ENCODE measurements at places on chromosomes 4 and X.
A peak's percentile ranks its signal among the peaks of the same experiment; 100 is the strongest.

GRCh38 chr4:182880387-182881356 is 36.5 kb downstream of the DCTD start:
- DNase-seq = no peak

GRCh38 chrX:7706032-7706431 is 136.9 kb upstream of the VCX start:
- no peak for DNase-seq

GRCh38 chrX:66919280-66919832 is 280.5 kb upstream of the EDA2R start:
- no peak for DNase-seq

DNA sequence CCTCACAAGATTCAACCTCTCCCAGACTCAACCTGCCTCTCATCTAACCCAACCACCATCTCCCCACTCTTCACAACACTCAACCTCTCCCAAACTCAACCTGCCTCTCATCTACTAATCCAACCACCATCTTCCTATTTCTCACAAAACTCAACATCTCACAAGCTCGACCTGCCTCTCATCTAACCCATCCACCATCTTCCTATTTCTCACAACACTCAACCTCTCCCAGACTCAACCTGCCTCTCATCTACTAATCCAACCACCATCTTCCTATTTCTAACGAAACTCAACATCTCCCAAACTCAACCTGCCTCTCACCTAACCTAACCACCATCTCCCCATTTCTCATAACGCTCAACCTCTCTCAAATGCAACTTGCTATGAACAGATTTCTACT is 29.8 kb downstream of the FAT1 start:
- DNase-seq = no peak

GRCh38 chr4:16677001-16677944 is 221.2 kb downstream of the LDB2 start:
- no peak for DNase-seq

GRCh38 chr4:174999407-174999806 is 81.2 kb downstream of the ADAM29 start:
- DNase-seq = no peak

DNA sequence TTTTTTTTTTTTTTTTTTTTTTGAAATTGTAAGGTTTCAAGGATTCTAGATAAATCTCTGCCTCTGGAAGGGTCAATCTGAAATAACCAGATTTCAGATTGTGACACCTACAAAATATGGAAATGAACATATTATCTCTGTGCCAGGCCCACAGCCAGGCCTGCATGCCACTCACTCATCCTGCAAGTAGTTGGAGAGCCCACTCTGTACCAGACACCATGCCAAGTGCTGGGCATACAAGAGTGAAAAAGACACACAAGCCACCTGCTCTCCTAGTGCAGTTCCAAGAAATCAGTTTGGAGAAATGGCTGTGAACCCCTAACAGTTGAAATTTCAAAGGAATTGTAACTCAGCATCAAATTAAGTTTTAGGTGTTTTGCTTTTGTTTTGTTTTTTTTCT is 145.9 kb upstream of the NOCT start:
- no peak for DNase-seq

DNA sequence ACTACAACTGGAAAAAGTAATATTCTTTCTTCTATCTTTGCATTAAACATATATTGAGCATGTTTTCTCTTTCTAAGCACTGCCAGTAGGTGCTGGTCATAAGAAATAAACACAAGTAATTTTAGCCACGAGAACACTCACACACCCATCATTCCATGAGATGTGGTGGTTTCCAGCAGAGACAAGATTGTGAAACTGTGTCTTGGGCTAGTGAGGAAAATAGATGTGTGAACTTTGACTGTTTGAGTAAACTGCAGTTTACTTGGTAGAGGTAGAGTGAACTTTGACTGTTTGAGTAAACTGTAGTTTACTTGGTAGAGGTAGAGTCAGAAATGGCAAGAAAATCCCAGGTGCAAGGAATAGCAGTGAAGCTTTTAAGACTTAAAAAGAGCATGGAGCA is 300.9 kb upstream of the HS3ST1 start:
- no peak for DNase-seq

- no peak for DNase-seq
Observed at GRCh38 chr4:89324671-89325070, 17.1 kb upstream of the GPRIN3 start.

GRCh38 chr4:140326395-140326993 is 47.0 kb upstream of the SCOC start:
- DNase-seq = no peak

DNA sequence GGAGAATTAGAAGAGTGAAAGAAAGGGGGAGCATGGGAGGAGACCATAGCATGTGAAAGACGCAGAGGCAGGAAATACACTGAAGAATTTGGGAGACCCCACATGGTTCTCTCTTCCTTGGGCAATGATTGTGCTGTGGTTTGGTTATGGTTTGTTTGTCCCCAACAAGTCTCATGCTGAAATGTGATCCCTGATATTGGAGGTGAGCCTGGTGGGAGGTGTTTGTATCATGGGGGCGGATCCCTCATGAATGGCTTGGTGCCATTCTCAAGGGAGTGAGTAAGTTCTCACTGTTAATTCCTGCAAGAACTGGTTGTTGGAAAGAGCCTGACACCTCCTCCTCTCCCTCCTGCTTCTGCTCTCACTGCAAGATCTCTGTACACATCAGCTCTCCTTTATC is 78.6 kb upstream of the RAI2 start:
- no peak for DNase-seq

DNA sequence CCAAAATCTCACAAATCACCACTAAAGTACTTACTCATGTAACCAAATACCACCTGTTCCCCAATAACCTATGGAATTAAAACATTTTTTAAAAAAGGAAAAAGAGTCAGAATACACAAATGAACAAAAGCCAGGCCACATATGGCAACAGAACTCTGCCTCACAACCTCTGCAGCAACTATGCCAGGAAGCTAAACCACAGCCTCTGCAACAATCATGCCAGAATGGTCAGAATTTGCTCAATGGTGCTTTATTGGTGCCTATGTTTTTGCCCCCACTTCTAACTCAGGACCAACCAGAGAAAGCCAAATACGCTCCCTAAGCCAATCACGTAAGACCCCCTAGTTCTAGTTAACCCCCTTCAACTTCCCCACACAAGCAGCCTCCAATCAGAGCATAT is 69.6 kb downstream of the HOPX start:
- no peak for DNase-seq

DNA sequence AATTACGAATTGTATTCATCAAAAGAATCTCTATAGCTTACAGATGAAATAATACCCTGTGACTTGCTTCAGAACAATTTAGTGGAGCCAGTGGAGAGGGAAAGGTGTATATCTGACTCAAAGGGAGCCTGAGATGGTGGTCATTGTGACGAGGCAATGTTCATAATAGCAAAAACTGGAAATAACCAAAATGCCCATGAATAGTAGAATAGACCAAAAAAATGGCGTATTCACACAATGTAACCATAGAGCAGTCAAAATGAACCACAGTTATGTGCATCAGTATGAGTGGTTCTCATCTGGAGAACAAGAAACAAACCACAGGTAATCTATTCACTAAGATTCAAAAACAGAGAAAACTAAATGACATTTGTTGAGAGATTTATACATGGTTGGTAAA is 125.3 kb upstream of the CLNK start:
- no peak for DNase-seq

- DNase-seq = peak; percentile 42
Observed at GRCh38 chrX:427812-428725, 41.4 kb upstream of the PPP2R3B start.

- DNase-seq = no peak
Observed at GRCh38 chr4:114527637-114528036, 71.0 kb upstream of the UGT8 start.

- DNase-seq = no peak
Observed at GRCh38 chr4:122842392-122842791, 15.8 kb downstream of the FGF2 start.

DNA sequence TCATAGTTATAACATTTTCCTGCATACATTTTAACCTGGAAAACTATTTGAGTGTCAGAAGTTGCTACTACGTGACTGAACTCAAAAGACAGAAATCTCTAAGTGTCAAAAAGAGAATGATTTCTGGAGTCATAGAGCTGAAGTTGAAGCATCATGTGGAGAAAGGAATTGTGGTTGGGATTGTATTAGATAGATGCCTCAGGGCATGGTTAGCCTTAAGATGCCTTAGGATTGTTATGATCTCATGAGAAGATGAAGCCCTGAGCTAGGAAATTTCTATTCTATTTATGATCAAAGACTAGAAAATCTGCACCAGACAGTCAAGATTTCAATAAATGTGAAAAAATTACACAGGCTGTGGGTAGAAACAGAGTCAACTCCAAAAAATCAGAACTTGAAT is 20.2 kb downstream of the EPGN start:
- DNase-seq = no peak

DNA sequence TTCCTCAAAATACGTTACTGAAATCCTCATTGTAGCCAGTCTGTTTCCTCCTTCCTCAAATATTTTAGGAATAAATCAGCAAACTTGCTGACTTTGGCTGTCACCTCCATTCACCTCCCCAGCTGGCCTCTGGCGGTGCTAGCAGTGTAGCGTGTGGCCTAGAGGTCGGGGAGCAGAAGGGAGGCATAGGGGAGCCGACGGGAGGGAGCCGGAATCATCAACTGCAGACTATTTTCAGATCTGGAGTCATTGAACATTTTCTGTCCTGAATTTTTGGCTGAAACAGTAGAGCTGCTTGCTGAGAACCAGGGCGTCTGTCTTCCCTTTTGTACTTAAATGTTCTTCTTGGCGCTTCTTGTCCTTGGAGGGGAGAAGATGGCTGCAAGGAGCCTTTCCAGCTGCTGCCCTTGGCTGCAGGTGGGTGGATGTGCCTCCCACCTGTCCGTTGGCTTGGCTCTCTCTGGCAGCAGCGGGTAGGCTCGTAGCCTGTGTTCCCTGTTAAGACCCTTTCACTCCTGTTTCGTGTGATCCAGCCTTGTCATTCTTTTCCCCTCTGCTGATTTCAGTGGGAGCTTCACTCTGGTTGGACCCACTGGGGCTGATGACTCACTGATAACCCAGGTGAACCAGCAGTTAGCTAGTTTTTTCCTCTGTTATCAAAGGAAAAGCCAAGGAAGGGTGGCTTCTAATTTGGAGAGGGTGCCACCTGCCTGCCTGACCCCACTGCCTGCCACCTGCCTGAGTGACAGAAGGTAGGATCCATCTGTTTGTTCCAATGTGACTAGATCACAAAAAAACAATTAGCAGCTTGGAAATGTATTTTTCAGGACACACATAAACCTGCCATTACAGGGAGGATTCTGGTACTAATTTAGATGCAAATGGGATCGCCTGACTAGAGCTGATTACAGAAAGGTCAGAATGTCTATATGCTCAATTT is 135.9 kb downstream of the GATB start:
- no peak for DNase-seq

GRCh38 chrX:42821803-42822443 is 44.0 kb upstream of the PPP1R2C start:
- DNase-seq = no peak

- DNase-seq = peak; percentile 71
Observed at GRCh38 chr4:153522802-153523094, 56.6 kb downstream of the TMEM131L start.

- no peak for DNase-seq
Observed at GRCh38 chr4:66034671-66035070, 364.4 kb upstream of the EPHA5 start.

DNA sequence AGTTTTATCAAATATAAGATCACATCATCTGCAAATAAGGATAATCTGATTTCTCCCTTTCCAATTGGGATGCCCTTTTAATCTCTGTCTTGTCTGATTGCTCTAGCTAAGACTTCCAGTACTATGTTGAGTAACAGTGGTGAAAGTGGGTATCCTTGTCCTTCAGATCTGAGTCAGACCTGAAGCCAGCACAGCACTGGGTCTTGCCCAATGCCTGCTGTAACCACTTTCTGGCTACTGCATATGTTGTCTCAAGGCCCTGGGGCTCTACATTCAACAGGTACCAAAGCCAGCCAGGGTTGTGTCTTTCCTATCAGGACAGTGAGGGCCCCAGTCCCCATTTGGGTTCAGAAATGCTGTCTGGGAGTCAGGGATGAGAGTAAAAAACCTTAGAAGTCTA is 90.3 kb downstream of the CYSLTR1 start:
- no peak for DNase-seq

- DNase-seq = no peak
Observed at GRCh38 chrX:136260776-136261175, 9.6 kb upstream of the MAP7D3 start.

GRCh38 chr4:78971776-78972175 is 32.5 kb upstream of the PAQR3 start:
- DNase-seq = no peak

DNA sequence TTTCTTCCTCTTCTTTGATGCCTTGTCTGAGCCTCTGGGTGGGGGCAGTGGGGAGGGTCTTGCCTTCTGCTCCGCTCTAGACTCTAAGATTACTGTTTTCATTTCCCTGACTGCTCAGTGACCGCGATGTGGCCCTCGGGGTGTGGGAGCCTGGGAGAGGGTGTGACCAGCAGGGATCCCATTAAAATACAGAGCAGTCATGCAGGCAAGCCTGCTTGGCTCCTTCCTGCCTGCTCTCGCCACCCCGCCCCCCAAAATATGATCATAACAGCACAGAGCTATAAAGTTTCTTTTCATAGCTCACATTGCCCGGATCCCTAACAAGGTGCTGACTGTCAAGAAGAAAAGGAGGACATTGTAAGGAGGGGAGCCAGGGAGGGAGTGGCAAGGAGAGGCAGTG is 332.9 kb downstream of the RAB28 start:
- DNase-seq = no peak

GRCh38 chr4:121484633-121485032 is 103.8 kb upstream of the QRFPR start:
- DNase-seq = no peak

DNA sequence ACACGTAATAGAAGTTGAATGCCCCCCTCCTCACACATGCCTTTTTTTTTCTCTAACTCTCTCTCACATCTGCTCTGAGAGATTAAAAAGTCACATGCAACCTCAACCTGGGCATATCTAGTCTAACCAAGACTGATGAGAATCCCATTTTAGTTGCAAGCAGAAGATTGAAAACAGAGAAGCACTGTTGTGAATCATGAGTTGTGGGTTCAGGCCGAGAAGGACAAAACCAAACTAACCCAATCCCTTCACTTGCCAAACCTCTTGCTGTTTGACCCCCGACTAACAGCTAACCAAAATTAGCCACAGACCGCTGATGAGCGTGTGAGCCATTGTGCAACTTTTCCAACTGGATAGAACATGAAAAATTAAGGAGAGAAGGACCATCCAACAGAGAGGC is 31.8 kb downstream of the CXCL1 start:
- DNase-seq = no peak

Measured in stimulated activated CD8-positive, alpha-beta memory T cell treated with anti-CD3 and anti-CD28 coated beads, Interleukin-4, amount 100 ng/mL, for 48 hours (primary cell).